ENCODE measurements at places on chromosomes 4 and X. TPM values are rescaled to one million over a fixed set of nuclear protein-coding genes. Genes with fewer than 3 reads are reported as not detected.

GRCh38 chrX:135463937-135464336 is 42.2 kb downstream of the SMIM10L2A start:
- no peak for DNase-seq
- H3K4me1 ChIP-seq, result no peaks in the 10 kb centered on the region
- no peaks in the 10 kb centered on the region for H3K27me3 ChIP-seq
- H3K27ac ChIP-seq, result no peak overlapping the region
- no peak overlapping the region for H3K4me3 ChIP-seq

- H3K4me3 ChIP-seq, result no peak overlapping the region
- H3K27ac ChIP-seq, result no peak overlapping the region
- no peak for DNase-seq
- H3K4me1 ChIP-seq, result no peaks in the 10 kb centered on the region
These were observed 118.8 kb downstream of the PSAPL1 start for GRCh38 chr4:7315935-7316334.

DNA sequence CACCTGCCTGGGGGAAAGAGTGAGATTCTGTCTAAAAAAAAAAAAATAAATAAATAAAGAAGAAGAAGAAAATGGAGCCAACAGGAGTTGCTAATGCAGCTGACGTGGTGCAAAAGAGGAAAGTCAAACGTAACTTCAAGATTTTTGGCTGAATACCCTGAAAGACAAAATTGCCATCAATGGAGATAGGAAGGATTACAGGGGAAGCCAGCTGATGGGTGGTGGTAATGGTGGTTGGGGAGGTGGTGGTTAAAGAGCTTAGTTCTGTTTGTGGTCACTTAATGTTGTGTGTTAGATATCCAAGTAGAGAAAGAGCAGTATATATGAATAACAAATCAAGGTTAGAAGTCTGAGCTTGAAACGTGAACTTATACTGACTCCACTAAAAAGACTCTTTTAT is 225.4 kb downstream of the ARHGAP24 start:
- no peak for DNase-seq
- no peaks in the 10 kb centered on the region for H3K36me3 ChIP-seq
- no peaks in the 10 kb centered on the region for H3K27me3 ChIP-seq
- peaks cover 10% of the 10 kb centered on the region for H3K4me1 ChIP-seq
- H3K4me3 ChIP-seq, result no peak overlapping the region
- H3K27ac ChIP-seq, result no peak overlapping the region

GRCh38 chrX:37353646-37354045 is 4.5 kb downstream of the PRRG1 start:
- H3K4me1 ChIP-seq, result peaks cover 5% of the 10 kb centered on the region
- H3K27ac ChIP-seq, result no peak overlapping the region
- H3K4me3 ChIP-seq, result no peak overlapping the region
- no peaks in the 10 kb centered on the region for H3K27me3 ChIP-seq
- H3K36me3 ChIP-seq, result no peaks in the 10 kb centered on the region
- no peak for DNase-seq

- no peak for DNase-seq
- H3K4me3 ChIP-seq, result peak overlapping the region; percentile 90
- no peaks in the 10 kb centered on the region for H3K36me3 ChIP-seq
- peaks cover 9% of the 10 kb centered on the region for H3K27me3 ChIP-seq
These were observed 671 bp upstream of the FHIP1A start for GRCh38 chr4:151408380-151408629.

- no peak overlapping the region for H3K27ac ChIP-seq
- peak; percentile 8 for DNase-seq
- H3K36me3 ChIP-seq, result no peaks in the 10 kb centered on the region
- no peak overlapping the region for H3K4me3 ChIP-seq
These were observed 73.0 kb upstream of the FRMPD4 start for GRCh38 chrX:12065251-12065650.

Gene OPRPN
- not detected for total RNA-seq

Gene PCDH7
- 6.1 TPM for total RNA-seq

Gene HS3ST1
- 0.44 TPM for total RNA-seq

Data from endothelial cell (in vitro differentiated cells).